MG63 (cell line): ENCODE measurements at places on chromosomes 7 and 10. TPM values are rescaled to one million over a fixed set of nuclear protein-coding genes. Genes with fewer than 3 reads are reported as not detected.

Gene FLNC
- total RNA-seq, result 71.1 and 93.1 TPM in 2 replicates

GRCh38 chr7:30028749-30029635 lies 780 bp downstream of the PLEKHA8 start:
- peak; percentile 56 for DNase-seq

DNA sequence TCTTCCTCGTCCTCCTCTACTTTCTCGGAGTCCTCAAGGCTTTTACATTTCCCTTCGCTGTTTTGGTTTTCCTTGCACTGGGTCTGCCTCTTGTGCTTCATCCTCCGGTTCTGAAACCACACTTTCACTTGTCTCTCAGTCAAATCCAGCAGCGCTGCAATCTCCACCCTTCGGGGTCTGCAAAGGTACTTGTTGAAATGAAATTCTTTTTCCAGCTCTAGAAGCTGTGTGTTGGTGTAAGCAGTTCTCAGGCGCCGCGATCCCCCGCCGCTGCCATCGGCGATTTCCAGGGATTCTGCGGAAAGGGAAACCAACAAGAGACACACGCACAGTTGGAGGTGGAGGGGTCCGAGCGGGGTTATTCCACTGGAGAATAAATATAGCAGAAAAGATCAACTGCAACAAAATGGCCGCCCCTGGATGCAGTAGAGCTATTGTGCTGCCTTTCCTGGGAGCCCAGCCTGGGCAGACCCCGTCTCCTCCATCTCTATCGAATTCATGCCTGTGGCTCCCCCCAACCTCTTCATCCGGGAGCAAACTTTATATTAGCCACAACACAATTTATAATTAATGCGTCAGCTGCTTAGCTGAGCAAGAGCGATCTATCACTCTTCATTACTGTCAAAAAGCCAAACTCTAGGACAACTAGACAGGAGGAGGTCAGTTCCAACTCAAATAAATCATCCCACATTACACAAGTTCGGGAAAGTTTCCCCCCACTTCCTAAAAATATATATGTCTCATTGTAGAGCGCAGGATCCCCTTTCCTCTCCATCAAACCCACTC lies 1.1 kb downstream of the HOXA2 start:
- DNase-seq, result no peak

DNA sequence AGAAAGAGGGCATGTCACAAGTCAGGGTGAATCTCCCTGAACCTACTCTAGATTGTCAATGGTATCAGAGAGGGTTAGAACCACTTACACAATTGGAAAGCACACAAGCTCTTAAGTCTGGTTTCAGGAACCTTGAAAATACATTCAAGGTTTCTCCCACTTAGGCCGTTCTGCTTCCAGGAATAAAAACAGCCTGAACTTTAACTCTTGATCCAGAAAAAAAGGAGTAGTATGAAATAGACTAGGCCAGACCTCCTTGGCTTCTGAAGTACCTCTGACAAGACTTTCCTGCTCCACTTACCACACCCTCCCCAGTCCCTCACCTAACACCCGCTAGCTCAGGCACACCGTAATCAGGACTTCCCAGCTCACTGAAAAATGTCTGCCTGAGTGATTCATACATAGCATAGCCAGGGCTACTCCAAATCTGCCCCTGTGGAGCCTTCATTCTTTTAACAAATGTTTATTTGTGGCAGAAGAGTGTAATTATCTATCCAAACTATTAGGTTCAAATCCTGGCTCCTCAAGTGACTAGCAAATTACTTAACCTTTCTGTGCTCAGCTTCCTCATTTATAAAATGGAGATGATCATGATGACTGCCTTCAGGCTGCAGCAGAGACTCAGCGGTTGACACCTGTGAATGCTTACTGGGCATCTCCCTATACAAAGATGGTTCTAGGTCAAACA lies 30.3 kb upstream of the IL6 start:
- peak; percentile 27 for DNase-seq

DNA sequence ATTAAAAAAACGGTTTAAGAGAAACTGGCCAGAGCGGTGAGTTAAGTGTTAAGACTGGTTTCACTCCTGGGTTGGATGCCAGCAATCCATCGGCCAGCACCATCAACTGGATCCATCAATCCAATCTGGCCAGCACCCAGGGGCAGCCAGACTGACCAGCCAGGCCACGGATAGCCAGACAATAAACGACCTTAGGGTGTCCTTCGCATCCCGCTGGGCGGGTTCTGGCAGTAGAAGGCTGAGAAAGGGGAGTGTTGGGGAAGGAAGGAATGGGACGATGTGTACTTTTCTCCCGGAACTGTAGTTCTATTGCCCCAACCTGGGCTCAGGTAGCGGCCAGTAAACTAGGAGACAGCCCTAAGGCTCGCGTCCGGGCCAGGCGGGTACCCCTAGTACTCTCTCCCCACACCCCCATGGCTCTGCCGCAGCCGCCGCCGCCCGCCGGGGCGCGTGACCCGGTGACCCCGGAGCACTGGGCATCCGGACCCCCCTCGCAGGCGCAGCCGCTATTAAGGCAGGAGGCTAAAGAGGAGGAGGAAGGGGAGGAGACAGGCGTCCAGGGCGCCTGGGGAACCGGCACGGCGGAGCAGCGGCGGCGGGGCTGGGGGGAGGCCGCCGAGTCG lies at the start of gene CASD1:
Gene CASD1, plus strand, starts transcription at position 546 of the 623 bp plus-strand sequence. CDS start 276 bp downstream, outside the sequence.
- peak; percentile 57 for DNase-seq

DNA sequence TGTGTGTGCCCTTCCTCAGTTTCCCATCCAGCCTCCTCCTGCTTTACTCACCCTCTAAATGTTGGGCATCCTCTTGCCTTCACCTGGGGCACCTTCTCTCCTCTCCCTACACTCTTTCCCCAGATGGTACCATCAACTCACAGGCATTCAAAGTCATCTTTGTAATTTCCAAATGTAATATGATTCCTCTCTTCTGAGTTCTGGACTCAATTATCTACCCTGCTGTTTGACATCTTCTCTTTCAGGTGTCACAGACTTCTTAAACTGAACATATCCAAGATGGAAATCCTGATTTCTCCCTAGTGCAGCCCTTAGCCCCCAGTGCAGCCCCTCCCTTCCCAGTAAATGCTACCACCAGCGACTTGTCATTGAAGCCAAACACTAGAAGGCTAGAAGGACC lies 422.8 kb downstream of the KCNMA1 start:
- DNase-seq, result no peak

Gene MYO3A
- total RNA-seq, result not detected in 2 replicates
